ENCODE measurements at places on chromosomes 7 and 10. TPM values are rescaled to one million over a fixed set of nuclear protein-coding genes. Genes with fewer than 3 reads are reported as not detected.

Gene NKX1-2
- not detected for total RNA-seq

Gene SLC16A12
- total RNA-seq: 0.16 TPM

Gene TAS2R41
- total RNA-seq: not detected

Gene GBX1
- not detected for total RNA-seq

Gene FAM131B
- total RNA-seq: 8.2 TPM

Gene SCART1
- 3.7 TPM for total RNA-seq

Gene CYP3A4
- total RNA-seq: not detected

Gene ZWINT
- 8.7 TPM for total RNA-seq

Gene GTF2IRD2
- total RNA-seq: 9.5 TPM

Gene SEC61A2
- 5.7 TPM for total RNA-seq

Gene PTN
- total RNA-seq: 38.6 TPM

Gene ACSM6
- total RNA-seq: not detected

Gene SPDYE11
- total RNA-seq: not detected

Gene GNAT3
- total RNA-seq: not detected

All from bronchial smooth muscle cell (primary cell).